ENCODE measurements at places on chromosomes 1 and 21. TPM values are rescaled to one million over a fixed set of nuclear protein-coding genes. Genes with fewer than 3 reads are reported as not detected.

The KANK4 gene
- 0.36 TPM for total RNA-seq

The UQCRHL gene
- 4.0 TPM for total RNA-seq

The ZBTB8A gene
- 6.7 TPM for total RNA-seq

The LRRIQ3 gene
- total RNA-seq, result 2.0 TPM

The HORMAD1 gene
- not detected for total RNA-seq

The IVL gene
- total RNA-seq, result not detected

The LRRC53 gene
- not detected for total RNA-seq

The NDC1 gene
- 67.2 TPM for total RNA-seq

The VHLL gene
- not detected for total RNA-seq

The CNN3 gene
- total RNA-seq, result 321 TPM

The STIL gene
- total RNA-seq, result 38.8 TPM

The VAV3 gene
- total RNA-seq, result 1.7 TPM

The LAX1 gene
- total RNA-seq, result not detected

The HRNR gene
- total RNA-seq, result under 0.01 TPM

The CFAP107 gene
- not detected for total RNA-seq

The TRIM67 gene
- total RNA-seq, result not detected

The CHIA gene
- not detected for total RNA-seq

The CLCA4 gene
- not detected for total RNA-seq

The LRRC38 gene
- total RNA-seq, result not detected

The SH3BGR gene
- 1.3 TPM for total RNA-seq

The PPFIA4 gene
- total RNA-seq, result 4.5 TPM

The TSPEAR gene
- total RNA-seq, result not detected

The CELA2A gene
- total RNA-seq, result not detected

The LIPI gene
- not detected for total RNA-seq

The CCDC181 gene
- 1.2 TPM for total RNA-seq

The NBPF4 gene
- 0.60 TPM for total RNA-seq

The DYNLT4 gene
- total RNA-seq, result 0.88 TPM
